ENCODE measurements at places on chromosomes 1 and 21.

DNA sequence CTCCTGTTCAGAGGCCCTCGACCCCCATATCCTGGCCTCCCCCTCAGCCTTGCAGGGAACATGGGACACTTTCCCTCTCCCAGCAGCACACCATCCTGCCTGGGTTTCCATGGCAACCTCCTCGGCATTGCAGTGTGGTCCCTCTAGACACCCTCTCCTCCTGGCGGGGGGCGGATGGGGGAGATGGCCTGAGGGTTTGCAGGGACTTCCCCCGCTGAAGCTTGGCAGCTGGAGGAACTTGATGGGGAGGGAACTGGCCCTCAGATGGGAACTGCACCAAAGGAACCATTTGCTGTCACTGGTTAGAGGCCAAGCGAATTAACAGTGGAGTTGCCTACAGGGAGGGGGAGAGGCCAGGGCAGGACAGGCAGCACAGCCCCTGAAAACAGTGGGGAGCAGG, 28.7 kb downstream of the RIMS3 start:
- no peak for DNase-seq

DNA sequence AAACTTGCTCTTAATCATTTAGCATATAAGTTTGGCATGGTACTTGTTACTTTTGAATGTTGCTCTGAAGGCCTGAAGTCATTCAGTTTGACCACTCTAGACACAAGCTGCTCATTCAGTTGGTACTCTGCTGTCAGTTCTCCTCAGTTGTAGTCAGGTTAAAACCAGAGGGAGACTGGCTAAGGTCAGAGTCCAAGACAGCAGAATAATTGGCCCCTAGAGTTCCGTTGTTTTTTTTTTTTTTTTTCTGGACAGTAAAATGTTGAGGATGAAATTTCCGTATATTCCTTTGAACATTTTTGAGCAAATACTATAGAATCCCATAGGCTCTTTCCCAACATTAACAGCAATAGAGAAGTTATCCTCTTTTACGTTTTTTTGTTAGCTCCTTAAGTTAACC, 9.4 kb downstream of the ZBTB40 start:
- no peak for DNase-seq

DNA sequence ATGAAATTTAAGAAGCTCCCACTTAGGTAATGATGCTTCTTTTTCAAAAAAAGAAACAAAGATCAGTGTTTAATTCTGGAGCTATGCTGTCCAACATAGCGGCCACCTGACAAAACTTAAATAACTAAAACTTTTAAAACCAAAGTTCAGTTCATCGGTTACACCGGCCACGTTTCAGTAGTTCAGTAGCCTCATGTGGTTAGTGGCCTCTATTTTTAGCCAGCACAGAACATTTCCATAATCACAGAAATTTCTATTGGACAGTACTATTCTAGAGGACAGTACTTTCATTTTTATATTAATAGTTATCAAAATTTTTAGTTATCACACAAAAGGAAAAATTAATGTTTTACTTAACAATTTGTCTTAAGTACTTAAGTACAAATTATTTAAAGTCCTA, 141.0 kb downstream of the USP25 start:
- no peak for DNase-seq

DNA sequence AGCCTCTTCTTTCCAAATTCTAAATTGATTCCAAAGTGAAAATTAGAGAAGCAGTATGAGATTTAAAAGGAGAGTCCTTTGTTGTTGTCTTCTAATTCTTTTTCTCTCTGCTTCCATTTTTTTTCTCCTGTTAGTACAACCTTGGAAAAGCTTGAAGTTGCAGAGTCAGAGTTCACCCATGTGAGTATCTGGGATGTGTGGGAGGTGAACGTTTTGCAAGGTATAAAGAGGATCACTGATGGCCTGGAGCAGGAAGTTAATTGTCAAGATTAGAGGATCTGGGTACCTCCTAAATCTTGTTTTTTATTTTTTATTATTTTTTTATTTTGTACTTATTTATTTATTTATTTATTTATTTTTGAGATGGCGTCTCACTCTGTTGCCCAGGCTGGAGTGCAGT, 7.7 kb upstream of the PSMD4 start:
- no peak for DNase-seq

GRCh38 chr1:212507369-212507768, 74.6 kb downstream of the NENF start:
- DNase-seq: no peak

DNA sequence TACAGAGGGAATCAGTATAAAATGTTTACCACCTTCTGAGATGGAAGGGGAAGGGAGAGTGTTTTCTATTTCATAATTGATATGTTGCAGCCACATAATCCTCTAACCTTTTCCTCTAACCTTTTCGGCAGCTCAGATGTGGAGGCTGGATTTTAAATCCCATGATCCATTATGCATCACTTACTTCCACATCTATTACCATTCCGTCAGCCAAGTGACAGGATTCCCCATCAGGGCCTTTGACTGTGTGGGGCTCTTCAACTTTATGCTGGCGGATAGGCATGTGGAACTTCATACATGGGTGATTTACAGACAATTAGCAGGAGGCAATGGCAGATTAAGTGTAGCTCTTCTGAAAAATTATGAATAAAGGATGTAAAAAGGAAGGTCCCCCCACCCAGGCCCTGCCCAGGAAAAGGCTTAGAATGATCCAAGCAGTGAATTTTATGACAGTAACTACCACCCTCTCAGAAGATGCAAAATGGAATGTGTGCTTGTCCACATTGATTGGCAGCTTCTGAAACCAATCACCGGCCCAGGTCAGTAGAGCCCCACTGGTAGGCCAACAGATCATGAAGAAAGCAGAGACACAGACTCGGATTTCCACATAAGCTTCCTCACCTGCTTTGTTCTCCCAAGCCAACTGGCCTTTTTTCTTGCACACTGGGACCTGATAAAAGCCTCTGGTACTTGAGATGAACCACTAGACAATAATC, 147.0 kb downstream of the ST6GALNAC5 start:
- no peak for DNase-seq

DNA sequence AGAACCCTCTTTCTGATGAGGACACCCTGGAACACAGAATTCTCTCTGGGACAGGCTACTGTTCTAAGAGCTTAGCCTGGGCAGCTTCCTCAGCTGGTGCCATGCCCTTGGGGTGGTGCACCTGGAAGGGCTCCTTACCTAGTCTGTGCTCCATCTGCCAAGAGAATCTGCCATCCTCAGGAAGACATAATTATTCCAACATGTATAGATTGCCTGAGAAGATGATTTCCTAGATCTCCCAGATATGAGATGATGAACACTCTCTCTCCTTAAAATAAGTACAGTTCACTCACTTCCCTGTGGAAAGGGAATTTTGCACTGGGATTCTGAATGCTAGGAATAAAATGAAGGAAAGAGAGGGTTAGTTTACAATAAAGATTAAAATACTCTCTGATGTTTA, 87.6 kb downstream of the NENF start:
- no peak for DNase-seq

DNA sequence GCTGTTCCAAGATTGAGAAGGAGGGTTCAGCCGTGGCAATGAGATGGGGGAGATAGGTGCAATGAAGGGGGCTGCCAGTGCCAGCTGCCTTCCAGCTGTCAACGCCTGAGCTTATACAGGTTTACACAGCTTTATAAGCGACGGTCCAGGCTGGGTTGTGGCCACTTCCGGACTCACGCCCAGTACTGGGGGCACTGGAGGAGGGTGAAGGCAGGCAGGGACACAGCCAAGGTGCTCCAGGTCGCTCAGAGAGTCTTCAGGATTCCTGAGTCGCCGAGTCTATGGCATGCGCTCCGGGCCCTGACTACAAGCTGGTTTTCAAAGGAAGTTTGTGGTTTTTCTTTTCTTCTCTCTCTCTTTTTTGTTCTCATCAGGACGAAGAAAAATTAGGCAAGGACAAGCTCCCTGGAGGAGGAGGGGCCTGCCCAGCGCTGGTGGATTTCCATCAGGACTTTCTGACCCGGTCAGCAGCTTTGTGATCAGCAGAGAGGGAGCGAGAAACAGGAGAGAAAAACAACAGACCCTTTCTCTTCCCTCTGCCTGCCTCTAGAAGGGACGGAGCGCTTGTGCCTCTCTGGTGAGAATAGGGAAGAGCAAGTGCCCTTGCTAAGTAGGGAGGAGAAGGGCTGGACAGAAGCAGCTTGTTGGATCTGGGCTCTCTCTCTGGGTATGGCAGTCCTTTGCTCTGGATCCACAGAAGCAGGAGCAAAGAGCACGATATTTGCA, at the start of gene MINDY1:
Gene MINDY1, minus strand, starts transcription at position 576 of the 726 bp plus-strand sequence. CDS start 4,285 bp downstream, outside the sequence.
- peak; percentile 72 for DNase-seq

DNA sequence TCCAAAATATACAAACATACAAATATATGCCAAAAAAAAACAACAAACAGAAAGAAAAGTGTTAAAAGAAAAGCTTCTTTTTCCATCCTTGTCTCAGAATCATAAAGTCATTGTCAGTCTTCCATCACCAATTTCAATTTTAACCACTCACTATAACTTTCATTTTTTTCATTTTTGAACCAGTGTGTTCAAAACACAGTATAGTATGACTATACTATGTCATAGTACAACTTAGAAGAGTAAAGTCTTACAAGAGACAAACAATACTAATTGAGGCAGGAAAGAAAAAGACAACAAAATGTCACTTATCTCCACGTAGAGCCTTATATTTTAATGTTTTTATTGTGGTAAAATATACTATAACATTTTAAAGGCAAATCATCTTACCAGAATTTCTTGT, 7.6 kb downstream of the NSL1 start:
- DNase-seq: no peak

GRCh38 chr21:35026617-35027562, 22.2 kb downstream of the RUNX1 start:
- DNase-seq: no peak

DNA sequence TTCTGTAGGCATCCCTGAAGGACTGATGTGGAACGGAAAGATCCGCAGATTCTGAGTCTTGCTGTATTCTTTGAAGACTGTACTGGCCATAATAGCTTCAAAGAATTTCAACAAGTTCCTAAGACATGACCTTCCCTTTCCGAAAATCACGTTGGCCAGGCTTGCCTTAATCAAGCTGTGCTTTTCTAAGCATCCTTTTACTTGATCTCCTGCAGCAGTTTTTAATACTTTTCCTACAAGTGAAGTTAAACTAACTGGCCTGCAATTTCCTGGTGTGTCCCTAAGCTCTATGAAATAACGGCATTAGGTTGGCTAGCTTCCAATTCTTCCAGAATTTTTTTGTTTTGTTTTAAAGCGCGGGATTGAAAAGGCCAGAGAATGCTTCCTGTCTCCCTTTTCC, 40.3 kb downstream of the SPAG17 start:
- DNase-seq: no peak

GRCh38 chr1:155961937-155962336, 16.4 kb downstream of the ARHGEF2 start:
- DNase-seq: peak; percentile 84

All from non-pigmented ciliary epithelial cell (primary cell).